ENCODE measurements at places on chromosomes 2 and 18.

- DNase-seq, result no peak
Observed at GRCh38 chr18:9764011-9764481, 55.9 kb downstream of the RAB31 start.

- no peak for DNase-seq
Observed at GRCh38 chr2:95685513-95685912, 93.7 kb downstream of the TRIM43 start.

- no peak for DNase-seq
Observed at GRCh38 chr2:173681881-173682650, 283.1 kb downstream of the SP3 start.

DNA sequence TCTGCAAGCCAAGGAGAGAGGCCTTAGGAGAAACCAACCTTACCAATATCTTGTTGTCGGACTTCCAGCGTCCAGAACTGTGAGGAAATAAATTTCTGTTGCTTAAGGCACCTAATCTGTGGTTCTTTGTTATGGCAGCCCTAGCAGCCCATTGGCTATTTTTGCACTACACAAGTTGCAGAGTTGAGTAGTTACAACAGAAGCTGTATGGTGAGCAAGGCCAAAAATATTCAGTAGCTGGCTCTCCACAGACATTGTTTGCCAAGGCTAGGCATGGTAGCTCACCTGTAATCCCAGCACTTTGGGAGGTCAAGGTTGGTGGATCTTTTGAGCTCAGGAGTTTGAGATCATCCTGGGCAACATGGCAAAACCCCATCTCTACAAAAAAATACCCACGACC, 27.1 kb upstream of the SCYGR1 start:
- DNase-seq, result no peak

DNA sequence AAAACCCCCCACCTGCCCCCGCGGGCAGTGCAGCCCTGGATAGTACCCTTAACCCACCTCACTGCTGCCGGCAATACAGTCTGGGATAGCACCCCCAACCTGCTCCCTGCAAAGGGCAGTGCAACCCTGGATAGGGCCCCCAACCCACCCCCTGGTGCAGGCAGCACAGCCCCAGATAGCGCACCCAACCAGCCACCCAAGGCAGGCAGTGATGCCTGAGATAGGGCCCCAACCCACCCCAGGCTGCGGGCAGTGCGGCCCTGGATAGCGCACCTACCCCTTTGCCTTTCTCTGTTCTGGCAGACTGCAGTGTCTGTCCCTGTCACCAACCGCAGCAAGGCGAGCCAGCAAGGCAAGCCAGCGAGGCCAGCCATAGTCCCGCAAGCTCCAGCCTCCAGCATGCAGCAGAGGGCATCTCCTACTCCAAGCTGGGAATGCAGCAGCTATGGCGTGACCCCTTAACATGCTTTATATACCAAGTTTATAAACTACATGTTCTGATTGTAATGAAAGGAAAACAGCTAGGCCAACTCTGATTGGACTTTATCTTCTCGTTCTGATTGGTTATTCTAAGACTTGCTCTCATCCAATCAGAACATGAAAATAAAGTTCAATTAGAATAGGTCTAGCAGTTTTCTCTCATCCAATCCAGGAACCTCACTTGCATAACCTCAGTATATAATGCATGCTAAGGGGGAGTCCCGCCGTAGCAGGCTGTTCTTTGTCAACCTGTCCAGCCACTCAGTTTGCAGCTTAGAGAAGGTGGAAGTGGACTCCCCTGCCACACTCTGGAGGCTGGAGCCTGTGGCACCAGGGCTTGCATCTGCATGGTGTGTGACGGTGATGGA, 34.1 kb upstream of the ANKRD62 start:
- DNase-seq, result no peak

DNA sequence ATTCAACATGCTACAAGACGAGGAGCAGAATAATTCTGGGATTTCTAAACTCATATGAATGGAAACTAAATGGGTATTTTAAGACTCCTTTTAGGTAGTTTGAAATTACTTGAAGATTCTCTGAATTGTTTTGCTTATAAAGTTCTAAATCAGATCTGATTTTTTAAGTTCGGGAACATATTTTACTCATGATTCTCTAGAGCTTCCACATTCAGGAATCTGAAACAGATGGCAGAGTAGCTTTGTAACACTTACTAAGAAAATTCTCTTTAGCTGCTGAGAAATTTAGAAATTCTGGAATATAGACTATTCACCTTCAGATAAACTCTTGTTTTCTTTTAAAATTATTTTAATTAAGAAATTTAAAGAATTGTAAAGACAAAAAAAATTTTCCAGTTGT, 13.7 kb downstream of the RBBP8 start:
- DNase-seq, result no peak

GRCh38 chr2:72973566-72974435, 56.5 kb downstream of the EMX1 start:
- peak; percentile 46 for DNase-seq

GRCh38 chr2:45119038-45119437, 109.8 kb upstream of the SIX2 start:
- no peak for DNase-seq

GRCh38 chr2:38546064-38546463, 56.7 kb downstream of the HNRNPLL start:
- DNase-seq, result no peak

DNA sequence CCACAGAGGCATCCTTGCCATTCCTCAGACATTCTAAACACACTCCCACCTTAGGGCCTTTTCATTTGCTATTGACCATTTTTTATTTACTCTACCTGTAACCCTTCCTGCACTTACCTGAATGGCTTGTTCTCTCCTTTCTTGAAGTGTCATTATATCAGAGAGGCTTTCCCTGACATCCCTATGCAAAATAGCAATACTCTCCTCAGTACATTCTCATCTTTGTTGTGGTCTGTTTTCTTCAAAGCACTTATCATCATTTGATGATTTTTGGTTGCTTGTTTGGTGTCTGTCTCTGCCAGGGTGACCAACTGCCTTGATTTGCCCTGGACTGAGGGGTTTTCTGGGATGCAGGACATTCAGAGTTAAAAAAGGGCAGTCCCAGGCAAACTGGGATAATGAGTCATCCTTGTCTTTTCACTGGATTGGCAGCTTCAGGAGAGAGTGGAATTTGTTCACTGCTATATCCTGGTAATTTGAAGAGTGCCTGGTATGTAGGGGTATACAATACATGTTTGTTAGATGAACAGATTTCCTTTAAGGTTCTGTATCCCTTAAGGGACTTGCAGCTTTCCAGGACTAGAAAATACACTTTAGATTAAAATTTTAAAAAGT, 102.4 kb downstream of the BABAM2 start:
- DNase-seq, result no peak

DNA sequence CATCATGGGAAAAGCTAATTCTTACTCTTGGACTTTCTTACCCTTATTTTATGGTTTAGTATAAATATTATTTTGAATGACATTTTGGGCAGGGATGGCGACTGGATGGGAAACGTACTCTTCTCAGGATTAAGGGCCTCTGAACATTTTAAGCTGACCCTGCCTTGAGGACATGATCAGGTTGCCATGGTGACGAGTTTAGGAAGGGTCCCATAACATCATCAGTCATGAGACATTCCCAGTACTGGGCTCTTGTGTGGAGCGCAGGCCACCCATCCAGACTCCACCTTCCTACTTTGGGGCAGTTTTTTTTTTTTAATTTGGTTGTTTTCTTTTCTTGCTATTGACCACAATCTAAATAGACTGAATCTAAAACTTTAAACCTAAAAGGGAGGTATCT, 40.7 kb downstream of the KCNE4 start:
- no peak for DNase-seq

GRCh38 chr2:27220091-27220490, 2.9 kb downstream of the CAD start:
- DNase-seq, result no peak

GRCh38 chr2:118202707-118203303, 114.5 kb downstream of the INSIG2 start:
- no peak for DNase-seq

- no peak for DNase-seq
Observed at GRCh38 chr2:79259296-79259695, 99.7 kb upstream of the REG3A start.

DNA sequence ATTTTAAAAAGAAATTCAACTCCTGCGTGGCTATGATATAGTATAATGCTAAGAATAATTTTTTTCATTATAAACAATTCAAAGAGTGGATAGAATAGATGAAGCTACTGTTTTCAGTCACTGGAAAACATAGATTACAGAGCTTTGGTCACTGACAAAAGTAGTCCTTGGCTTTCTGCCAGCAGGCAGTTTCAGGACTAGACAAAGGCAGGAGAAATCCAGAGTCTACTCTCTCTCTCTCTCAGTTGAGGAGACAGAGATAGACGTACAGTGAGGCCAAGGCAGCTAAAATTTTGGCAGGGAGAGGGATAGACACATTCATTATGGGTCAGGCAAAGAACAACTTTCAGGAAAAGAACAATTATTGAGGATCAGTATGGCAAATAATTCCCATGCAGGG, 491.4 kb upstream of the CRIM1 start:
- DNase-seq, result no peak

- no peak for DNase-seq
Observed at GRCh38 chr2:141522702-141523101, 608.1 kb downstream of the LRP1B start.

DNA sequence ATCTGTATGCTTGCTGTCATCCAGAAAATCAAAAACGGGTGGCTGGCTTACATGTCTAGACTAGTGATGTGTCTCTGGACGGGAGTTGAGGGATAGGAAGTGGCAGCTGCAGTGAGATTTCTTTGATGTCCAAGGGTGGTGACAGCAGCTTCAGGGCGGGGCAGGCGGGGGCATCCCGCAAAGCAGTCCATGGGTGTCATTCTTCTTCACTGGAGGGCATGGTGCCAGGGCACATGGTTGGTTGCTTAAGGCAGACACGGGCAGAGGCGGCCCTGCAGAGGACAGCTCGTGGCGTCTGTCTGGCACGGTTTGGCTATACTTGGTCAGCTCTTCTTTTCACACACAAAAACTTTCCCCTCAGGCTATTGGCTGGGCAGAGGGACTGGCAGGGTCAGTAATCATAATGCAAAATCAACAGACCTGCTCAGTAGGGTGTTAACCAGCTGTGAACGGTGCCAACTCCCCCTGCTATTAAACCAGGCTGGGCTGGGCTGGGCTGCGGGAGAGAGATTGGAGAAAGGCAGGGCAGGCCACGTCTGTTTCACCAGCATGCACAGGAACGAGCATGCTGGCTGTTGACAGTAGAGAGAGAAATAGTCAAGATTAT, 63.7 kb downstream of the COL4A3 start:
- no peak for DNase-seq

DNA sequence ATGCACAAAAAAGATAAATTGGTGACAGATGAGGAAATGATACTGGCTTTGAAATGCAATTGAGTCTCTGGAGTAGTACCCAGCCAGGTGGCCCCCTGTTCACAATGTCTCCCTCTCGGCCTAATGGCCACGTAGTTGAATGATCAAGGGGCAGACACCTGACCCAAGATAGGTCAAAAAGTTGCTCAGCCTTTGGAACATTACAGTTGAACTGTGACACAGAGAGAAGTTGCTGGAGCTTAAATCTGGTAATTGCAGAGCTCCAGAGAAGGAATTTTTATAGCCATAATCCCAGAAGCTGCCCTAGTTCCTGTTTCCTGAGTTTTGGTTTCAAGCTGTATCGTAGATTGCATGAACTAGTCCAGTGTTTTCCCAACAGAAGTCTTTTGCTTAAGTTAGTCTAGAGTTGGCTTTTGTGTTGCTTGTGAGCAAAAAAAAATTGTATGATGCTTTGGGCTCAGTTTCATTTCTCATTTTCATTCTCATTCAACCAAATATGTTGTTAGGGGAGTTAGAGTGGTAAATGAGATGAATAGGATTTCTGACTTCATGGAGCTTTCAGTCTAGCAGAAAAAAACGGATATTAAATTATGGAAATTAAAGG, 117.9 kb downstream of the CSRNP3 start:
- DNase-seq, result no peak

DNA sequence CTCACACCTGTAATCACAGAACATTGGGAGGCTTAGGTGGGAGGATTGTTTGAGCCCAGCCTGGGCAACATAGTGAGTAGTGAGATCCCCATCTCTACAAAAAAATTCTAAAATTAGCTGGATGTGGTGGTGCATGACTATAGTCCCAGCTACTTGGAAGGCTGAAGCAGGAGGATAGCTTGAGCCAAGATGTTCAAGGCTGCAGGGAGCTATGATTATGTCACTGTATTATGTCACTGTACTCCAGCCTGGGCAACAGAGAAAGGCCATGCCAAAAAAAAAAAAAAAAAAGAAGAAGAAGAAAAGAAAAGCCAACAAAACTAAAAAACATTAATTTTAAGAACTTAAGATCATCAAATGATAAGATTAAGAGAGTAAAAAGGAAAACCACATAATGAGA, 17.4 kb upstream of the NCOA1 start:
- DNase-seq, result no peak

DNA sequence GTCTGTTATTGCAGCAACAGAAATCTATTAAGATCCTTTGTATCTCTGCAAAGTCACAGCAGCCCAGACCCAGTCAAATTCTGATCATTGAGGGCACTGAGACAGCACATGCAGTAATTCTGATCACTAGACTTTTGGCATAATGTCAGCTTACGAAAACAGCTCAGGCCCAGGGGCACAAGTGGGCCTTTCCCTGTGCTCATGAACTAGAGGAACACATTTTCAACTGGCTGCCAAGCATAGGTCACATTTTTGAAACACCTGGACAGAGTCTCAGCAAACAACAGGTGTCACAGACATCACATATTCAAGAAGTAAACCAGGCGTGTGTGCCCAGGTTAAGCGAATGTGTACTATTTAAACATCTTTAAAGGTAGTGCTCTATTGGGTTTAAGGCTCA, 13.7 kb downstream of the DOCK10 start:
- DNase-seq, result no peak

GRCh38 chr2:100418406-100418962, 1.0 kb upstream of the CHST10 start:
- no peak for DNase-seq

DNA sequence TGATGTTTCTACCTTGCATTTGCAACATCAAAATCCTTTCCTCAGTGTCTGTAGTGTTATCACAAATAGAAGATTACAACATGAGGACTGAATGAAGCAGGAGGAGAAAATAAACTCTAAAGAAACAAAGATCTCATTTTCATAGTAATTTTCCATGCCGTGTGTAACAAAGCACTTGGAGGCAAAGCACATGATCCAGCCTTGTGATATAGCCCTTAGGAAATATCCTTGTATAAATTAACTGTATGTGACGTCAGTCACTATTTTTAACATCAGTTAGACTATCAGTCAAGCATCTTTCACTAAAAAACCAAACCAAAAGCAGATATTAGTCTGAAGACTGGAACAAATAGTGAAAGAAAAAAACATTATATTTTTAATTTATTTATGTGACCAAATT, 492.1 kb upstream of the CNTNAP5 start:
- DNase-seq, result no peak

DNA sequence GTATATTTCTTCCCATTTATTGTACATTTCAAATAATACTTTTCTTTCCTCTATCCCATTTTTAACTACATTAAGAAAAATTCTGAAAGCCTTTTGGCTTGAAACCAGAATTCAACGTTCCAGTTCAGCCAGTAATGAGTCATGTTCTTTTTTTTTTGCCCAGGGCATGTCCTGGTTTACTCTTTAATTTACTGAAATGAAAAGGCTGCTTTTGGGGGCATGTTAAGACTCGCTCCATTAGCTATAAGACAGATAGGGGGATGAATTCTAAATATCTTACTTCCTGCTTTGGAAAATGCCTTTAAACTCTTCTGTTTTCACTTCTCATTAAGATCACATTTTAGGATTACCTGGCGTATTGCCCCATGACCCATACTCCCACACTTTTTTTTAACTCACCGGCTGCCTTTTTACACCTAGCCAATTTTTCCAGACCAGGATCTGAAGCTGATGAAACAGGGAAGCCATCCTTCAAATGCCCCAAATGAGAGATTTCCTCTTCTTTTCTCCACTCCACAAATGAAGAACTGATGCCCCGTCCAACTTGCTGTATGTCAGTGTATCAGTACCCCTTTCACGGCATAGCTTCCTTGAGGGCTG, 585 bp downstream of the ABCA12 start:
- no peak for DNase-seq
